ENCODE measurements at places on chromosomes 1 and 21.
A peak's percentile ranks its signal among the peaks of the same experiment; 100 is the strongest.

DNA sequence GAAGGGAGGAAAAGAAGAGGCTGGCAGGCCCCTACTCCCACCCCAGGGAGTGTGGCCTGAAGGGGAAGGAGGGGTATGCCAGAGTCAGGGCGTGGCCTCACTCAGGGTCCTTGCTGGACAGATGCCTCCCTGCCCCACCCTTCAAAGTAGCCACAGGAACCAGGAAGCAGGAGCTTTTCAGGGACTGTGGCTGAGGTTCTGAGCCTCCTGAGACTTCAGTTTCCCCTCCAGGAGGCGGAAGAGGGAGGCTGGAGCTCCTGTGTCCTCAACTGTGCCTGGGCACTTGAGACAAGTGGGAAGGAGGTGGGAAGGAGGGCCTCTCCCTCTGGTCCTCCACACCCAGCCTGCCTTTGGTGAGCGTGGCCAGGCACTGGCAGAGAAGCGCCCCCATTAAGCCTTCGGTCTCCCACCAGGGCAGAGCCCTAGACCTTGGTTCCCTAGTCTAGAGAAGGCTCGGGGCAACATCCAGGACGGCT is 5.3 kb downstream of the CELSR2 start:
- DNase-seq, result no peak

DNA sequence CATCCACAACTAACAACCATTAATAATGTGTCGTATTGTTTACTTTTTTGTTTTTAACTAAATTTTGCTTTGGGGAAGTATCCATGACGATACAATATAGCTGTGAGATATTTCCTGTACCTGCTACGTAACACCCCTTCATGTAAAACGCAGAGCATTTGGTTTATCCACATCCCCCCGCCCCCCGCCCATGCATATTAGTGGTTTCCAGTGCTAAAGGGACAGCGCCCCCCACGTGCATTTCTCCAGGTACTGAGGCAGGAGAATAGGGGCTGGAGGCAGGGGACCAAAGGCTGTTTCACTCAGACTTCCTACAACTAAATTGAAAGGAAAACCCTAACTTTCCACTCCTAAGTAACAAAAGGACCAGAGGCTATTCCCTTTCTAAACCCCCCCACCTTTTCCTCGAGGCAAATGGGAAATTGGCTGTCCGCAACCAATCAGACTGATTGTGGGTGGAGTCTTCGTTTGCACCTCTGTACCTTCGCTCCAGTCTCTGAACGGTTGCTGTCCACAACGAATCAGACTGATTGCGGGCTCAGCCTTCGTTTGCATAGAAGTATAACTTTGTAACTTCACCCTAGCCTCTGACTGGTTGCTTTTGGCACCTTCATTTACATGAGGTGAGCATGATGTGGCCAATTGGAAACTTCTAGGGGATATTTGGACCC is 12.2 kb upstream of the RIPK4 start:
- no peak for DNase-seq

DNA sequence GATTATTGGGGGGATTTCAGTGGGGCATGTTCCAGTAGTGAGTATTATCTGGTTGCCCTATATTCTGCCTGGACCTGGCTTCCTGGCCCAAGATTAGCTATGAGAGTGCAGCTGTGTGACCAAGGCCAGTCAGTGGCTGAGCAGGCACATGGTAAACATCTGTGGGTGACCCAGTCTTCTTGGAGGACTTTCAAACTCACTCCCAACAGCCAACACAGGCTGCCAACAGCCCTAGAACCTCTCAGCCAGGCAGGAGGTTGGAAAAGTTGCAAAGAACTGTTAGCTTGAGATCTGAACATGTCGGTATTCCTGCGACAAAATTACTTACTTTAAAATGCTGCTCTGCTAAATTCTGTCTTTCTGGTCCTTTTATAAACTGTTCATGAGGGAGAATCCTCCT is 192.4 kb downstream of the TGFBR3 start:
- no peak for DNase-seq

- DNase-seq, result no peak
These were observed 24.2 kb downstream of the TBX19 start for GRCh38 chr1:168304865-168305264.

- no peak for DNase-seq
These were observed 86.0 kb downstream of the EPHB2 start for GRCh38 chr1:22796642-22797041.

DNA sequence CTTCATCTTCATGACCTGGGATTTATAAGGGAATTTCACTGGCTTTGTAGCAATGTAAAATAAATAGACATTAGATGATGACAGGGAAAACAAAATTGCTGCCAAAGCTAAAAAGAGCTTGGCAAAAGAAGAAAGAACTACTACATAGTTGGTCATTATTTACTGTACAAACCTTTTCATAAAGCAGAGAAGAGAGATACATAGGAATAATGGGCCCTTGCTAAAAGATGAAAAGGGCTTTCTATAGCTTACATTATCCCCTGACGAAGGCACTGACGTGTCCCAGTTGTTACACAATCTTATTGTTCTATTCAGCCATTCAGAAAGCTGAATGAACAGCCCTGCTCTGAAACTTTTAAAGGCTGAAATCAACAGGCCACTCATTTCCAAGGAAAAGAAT is 57.1 kb downstream of the ZC3H11B start:
- no peak for DNase-seq

DNA sequence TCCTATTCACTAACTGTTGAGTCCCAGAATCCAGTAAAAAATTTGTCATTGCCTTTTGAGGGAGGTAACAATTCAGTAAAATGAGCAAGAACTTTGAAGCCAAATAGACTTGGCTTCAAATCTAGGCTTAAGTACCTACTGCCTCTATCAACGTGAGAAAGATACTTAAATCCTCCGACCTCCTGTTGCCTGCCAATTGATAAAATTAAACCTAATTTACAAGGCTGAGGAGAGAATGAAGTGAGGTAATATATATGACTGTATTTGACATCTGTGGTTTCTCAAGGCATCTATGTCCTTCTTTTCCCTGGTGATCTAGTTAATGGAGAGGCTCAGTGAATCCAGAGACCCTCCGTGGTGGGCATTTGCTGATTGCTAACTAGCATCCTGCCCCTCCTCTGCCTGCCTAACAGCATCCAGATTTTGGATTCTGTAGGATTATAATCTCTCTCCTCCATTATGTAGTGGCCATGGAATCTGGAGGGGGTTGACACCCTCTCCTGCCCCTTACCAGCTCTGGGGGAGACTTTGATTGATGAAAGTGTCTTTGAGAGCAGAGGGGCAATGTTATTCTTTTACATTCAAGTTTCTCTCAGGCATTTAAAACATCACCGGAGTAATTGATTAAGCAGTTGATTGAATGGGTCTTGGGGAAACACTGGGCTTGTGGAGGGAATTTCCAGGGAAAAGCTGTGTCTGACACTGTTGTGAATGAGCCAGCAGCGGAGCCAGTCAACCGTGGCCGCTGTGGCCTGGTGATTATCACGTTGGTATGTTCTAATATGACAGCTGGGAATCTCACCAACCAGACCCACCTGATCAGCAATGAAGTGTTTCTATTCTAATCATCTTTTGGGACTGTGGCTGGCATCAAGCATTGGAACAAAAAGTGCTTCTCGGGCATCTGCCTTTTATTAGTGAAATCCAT is 140.7 kb upstream of the FAM78B start:
- no peak for DNase-seq

GRCh38 chr1:59747420-59748024 is 67.2 kb upstream of the HOOK1 start:
- DNase-seq, result no peak

DNA sequence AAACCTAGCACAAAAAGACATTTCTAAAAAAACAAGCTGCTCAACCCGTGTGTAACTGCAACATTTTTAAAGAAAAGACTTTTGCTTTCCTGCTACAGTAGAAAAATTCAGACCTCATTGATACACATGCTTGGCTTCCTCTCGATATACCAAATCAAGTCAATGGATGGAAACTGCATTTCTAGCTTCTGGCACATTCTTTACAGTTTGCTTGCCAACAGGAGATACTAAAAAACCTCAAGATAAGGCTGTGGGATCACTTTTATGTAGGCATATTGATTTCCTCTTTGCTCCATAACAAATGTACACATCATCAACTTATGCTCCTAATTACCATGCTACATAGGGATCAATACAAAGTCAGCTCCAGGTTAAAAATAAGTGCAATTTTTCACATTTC is 178.4 kb downstream of the SIPA1L2 start:
- no peak for DNase-seq

DNA sequence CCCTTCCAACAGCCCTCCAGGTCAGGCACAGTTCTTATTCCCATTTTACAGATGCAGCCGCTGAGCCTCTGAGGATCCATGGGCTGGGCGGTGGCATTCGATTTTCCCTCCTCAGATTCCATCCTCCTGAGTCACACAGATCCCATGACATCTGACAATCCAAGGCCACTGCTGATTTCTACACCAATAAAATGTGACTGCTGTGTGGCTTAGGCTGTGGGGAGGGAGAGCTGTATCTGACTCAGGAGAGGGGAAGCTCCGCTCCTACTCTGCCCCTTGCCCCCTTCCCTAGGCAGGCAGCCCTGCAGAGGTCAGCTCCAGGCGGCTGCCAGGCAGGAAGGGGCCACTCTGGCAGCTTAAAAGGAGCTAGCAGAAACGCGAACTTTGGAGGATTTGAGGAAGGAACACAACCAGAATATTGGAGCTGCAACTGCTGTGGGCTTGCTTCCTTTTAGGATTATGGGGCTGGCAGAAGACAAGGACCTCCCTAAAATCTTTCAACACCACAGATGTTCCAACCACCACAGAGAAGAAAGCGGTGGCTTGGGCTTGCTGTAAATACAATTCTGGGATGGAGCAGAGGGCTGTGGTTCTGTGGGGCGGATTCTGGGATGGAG is 50.0 kb downstream of the MRPL37 start:
- DNase-seq, result peak; percentile 88

DNA sequence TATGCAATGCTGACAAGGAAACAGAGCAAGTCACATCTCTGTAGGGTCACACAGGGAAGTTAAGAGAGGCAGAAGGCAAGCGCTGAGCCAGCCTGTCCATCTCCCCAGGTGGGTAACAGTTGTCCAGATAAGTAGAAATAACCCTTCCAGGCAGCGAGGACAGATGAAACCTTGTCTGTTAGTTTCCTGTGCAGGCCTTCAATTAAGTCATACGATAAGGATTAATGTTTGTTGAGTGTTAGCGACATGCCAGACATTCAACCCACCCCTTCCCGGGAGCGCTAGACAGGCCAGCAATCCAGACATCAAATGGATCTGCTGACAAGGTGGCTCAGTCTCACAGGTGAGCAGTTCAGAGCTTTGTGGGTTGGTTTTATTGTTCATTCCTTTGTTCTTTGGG is 221.5 kb upstream of the FMN2 start:
- no peak for DNase-seq

- DNase-seq, result no peak
These were observed 75.8 kb upstream of the SELENON start for GRCh38 chr1:25724201-25724600.

DNA sequence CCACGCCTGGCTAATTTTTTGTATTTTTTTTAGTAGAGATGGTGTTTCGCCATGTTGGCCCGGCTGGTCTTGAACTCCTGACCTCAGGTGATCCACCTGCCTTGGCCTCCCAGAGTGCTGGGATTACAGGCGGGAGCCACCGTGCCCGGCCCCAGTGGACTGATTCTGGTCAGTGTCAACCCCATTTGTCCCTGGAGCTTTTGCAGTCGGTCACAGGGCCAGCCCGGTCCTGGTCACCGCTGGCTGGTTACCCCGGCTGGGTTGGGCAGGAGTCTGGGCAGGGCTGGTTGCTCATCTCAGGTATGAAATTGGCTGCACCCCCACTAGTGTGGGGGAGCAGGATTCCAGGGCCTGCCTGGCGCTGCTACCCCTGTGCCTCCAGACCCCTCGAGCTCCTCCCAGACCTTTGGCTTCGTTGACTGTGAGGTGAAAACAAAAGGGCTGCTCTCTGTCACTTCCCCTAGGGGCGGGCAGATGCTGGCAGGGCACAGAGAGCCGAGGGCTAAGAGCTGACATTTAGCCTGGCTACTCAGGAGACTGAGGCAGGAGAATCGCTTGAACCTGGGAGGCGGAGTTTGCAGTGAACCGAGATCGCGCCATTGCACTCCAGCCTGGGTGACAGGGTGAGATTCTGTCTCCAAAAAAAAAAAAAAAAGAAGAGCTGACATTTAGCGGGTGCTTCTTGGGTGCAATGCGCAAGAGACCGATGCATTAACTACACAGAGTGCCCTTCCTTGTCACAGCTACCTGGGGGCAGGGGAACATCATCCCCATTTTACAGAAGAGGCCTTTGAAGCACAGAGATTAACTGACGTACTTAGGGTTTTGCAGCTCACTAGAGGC is 10.6 kb downstream of the TNFRSF1B start:
- DNase-seq, result no peak

DNA sequence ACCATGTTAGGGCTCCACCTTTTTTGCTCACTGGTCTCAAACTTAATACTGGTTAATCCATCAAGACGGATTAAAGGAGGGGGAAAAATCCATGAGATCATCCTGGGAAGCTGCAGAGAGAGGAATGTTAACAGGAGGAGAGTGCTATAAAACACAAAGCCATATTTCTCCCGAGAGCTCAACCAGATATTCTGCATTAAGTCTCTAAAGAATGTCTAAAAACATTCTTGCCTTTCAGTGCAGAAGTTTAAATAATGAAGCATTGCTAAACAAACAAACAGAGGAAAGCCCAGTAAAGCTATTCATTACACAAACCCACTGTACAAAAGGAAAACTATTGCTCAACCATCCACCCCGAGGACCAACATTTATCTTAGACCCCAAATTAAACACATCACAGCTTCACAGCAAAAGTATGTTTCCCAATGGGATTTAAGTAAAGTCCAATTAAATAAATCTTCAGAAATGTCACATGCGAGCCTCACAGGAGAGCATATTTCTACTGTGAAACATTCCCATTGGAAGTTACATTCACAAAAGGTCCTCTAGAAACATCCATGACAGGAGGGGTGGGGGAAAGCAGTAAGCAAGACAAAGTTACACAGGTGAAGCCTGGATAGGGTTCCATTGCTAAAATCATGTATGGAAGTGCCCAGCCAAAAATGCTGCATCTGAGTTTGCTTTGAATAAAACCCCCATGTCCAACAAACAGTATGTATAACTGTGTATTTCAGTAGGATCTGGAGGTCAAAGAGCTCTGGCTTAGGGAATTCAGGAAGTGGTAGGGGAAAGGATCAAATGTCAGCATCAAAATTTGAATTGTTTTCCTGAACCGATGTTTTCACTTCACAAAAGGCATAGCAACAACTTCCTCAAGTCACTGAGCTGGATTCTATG is 23.3 kb downstream of the DUSP10 start:
- no peak for DNase-seq

GRCh38 chr1:112992780-112993179 is 36.8 kb upstream of the SLC16A1 start:
- no peak for DNase-seq

DNA sequence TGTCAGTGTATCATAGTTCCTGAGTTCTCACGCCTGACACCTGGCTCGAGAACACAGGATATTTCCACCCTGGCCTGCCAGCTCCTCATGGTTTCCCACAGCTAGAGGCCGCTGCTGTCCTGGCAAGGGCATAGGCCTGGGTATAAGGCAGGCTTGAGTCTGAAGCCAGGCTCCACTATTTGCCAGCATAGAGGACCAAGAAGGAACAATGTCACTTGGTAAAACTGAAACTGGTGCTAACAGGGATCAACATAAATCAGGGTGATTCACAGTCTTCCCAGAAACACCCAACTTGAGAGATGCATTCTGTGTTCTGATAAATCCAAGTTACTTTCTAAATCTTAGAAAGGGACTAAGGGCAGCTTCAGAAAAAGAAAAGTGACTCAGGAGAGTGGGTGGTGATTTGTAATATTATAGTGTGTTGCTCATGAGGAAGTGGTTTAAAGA is 6.9 kb upstream of the S100A2 start:
- DNase-seq, result peak; percentile 72
